ENCODE measurements at places on chromosomes 3 and 15. TPM values are rescaled to one million over a fixed set of nuclear protein-coding genes. Genes with fewer than 3 reads are reported as not detected.

Gene BSN
- total RNA-seq, result under 0.01 TPM

Gene TRIM42
- not detected for total RNA-seq

Gene ECE2
- total RNA-seq, result not detected

Gene PPP1R14D
- total RNA-seq, result not detected

Gene DISP2
- total RNA-seq, result 0.12 TPM

Gene ATP8B4
- 0.30 TPM for total RNA-seq

Gene KLHL40
- total RNA-seq, result not detected

Gene GOLGA8O
- 1.2 TPM for total RNA-seq

Gene GPR62
- total RNA-seq, result not detected

Gene SH2D7
- not detected for total RNA-seq

Gene OCA2
- total RNA-seq, result not detected

Gene PLSCR5
- total RNA-seq, result not detected

Gene SI
- total RNA-seq, result not detected

Gene NEDD4
- 13.5 TPM for total RNA-seq

Gene STARD5
- total RNA-seq, result 24.1 TPM

Gene USP3
- total RNA-seq, result 22.7 TPM

Gene ELP6
- total RNA-seq, result 32.2 TPM

Gene SYNM
- total RNA-seq, result 2.4 TPM

Gene CEP152
- total RNA-seq, result 5.4 TPM

Gene SEC11A
- 247 TPM for total RNA-seq

Gene ACSBG1
- total RNA-seq, result under 0.01 TPM

Gene PLCB2
- total RNA-seq, result 0.23 TPM

Gene TBCCD1
- total RNA-seq, result 13.7 TPM

Gene GOLGA6L10
- 0.35 TPM for total RNA-seq

Gene DLEC1
- under 0.01 TPM for total RNA-seq

Gene DNAH12
- under 0.01 TPM for total RNA-seq

Gene P2RY13
- not detected for total RNA-seq

Gene MST1
- total RNA-seq, result 2.3 TPM

Gene GABRR3
- total RNA-seq, result not detected

Gene LTK
- not detected for total RNA-seq

Gene FEZF2
- not detected for total RNA-seq

Gene GOLGA6D
- total RNA-seq, result not detected

Gene LXN
- total RNA-seq, result 16.0 TPM

Gene IL20RB
- total RNA-seq, result 0.53 TPM

Gene LSMEM2
- total RNA-seq, result not detected

Gene LDHAL6B
- total RNA-seq, result not detected

Gene AMOTL2
- total RNA-seq, result 71.3 TPM

Gene ZNF662
- total RNA-seq, result 0.60 TPM

Gene PCSK6
- total RNA-seq, result 3.4 TPM
